ENCODE measurements at places on chromosomes 1 and 21.
A peak's percentile ranks its signal among the peaks of the same experiment; 100 is the strongest.

GRCh38 chr21:44920694-44921604, at the start of gene ITGB2:
Gene ITGB2 (minus strand): TSS chr21:44920899. CDS start chr21:44910782, 10,117 bp downstream.
- no peak for DNase-seq

DNA sequence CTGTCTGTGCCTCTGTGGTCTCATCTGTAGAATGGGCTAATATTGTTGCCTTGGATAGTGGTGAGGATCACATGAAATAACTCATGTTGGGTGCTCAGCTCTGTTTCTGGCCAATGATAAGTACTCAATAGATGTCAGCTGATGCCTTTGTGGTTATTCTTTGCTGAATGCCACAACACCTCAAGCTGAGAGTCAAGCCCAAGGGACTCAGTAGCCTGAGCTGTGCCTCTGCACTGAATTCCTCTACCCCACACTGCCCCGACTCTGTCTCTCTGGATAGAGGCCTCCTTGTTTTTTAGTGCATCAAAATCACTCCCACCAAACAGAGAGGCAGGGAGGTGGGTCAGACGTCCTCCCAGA, 196.1 kb upstream of the VAMP3 start:
- DNase-seq, result no peak

DNA sequence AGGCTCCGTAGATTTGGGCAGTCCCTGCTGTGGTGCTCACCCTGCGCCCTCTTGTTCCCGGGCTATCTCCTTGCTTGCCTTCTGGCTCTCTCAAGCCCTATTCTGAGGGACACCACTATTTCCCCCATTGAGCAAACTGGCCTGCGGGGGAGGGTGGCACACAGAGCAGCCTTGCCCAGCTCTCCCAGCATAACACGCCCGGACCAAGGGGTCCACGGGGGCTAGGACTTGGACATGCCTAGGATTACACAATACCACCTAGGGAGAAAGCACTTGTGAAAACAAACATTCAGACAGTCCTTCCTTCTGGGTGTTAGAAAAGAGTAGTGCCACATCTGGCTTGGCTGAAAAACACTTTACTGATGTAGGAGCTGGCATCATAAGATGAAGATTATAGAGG, 7.4 kb downstream of the TADA1 start:
- no peak for DNase-seq

- DNase-seq, result no peak
Observed at GRCh38 chr1:77548285-77548684, 134.2 kb downstream of the ZZZ3 start.

DNA sequence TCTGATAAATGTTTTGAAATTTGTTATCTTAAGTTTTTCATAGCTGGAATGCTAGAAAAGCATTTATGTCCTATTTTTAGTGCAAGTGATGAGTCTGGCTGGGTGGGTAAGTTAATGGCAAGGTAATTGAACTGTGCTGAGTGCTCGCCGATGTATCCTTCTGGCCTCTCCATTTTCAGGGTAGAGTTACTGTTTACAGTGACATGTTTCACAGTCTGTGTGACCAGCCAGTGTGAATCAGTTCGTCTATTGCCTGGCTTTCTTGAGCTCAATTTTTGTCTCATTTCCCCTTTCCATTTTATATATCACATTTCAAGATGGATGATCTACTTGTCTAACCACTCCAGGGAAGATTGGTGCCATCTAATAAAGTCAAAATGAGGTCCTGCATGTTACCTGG, 44.1 kb downstream of the ITSN1 start:
- no peak for DNase-seq

- DNase-seq, result peak; percentile 98
Observed at GRCh38 chr1:153880962-153881361, 41.8 kb downstream of the GATAD2B start.

DNA sequence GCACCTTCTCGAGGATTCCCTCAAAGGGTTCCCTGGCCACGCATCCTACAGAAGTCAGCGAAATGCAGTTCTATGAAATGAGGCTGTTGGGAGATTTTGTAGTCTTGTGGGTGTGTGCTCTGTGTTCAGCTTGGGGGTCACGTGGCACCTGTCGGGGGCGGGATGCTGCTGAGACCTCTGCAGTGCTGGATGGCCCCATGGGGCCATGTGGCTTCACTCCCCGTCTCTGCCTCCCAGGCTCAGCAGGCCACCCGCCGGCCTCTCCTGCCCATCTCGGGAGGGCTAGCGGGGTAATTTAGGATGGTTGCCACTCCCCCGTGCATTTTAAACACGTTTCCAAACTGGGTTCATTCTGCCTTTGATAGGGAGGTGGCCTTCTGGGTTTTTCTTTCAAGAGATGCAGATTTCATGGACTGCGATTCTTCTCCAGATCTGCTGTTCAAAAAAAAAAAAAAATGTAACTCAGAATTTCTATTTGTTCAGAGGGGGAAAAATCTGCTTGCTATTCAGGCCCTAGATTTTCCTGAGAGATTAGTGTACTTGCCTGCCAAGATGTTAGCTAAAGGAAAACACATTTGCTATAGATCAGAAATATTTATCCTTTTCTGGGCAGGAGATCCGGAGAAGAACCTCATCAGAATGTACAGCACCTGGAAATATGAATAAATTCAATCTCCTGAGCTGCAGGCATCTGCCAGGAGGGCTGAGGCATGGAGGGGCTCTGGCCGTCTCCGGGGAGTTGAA, 277.2 kb upstream of the VAMP3 start:
- no peak for DNase-seq

Measured in fibroblast of pulmonary artery (primary cell).